ENCODE measurements at places on chromosomes 2 and 18.
A peak's percentile ranks its signal among the peaks of the same experiment; 100 is the strongest.

GRCh38 chr2:152525277-152525838 lies 190.4 kb downstream of the FMNL2 start:
- H3K36me3 ChIP-seq, result peaks cover 3% of the 10 kb centered on the region
- peaks cover 26% of the 10 kb centered on the region for H3K4me1 ChIP-seq
- peak; percentile 26 for DNase-seq
- no peaks in the 10 kb centered on the region for H3K27me3 ChIP-seq
- no peak overlapping the region for H3K4me3 ChIP-seq

GRCh38 chr2:68423966-68424650 lies 43.0 kb downstream of the FBXO48 start:
- no peaks in the 10 kb centered on the region for H3K36me3 ChIP-seq
- H3K4me1 ChIP-seq, result no peaks in the 10 kb centered on the region
- no peak for DNase-seq
- H3K27ac ChIP-seq, result no peak overlapping the region
- no peak overlapping the region for H3K4me3 ChIP-seq

DNA sequence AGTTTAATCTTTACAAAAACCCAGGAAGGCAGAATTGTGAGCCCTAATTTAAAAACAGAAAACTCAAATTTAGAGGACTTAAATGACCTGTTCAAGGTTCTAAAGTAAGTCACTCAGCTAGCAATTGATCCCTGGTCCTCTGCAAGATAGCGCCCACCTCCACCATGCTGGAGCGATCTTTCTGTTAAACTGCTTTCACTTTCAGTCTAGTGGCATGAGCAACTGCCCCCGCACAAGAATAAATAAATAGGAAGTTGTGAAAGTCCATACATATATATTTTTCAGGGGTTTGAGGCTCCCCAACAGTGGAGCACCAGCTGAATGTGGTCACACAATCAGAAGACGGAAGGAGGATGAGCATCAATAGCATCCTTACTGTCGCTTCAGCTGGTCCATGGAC lies 217.9 kb downstream of the NAPG start:
- H3K4me3 ChIP-seq, result no peak overlapping the region
- H3K27me3 ChIP-seq, result no peaks in the 10 kb centered on the region
- H3K27ac ChIP-seq, result no peak overlapping the region

DNA sequence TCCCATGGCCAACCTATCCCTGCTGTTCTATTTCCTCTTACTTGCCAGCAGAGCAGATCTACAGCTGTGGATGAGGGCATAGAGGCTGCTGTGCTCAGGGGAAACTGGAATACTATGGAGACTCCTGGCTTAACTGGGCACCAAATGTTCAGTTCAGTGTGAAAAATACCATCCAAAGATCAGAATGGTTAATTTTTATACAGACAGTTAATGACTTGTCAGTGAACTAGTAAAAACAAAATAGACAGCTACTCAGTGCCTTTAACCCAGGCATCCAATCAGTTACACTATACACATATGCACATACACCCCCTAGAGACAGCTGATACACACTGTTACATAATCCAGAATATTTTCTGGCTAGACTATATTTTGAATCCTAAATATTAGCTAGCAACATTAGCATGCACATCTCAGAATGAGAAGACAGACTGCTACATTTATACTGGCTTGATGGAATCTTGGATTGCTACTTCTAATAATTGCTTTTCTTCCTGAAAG lies 59.1 kb upstream of the WIPF1 start:
- no peaks in the 10 kb centered on the region for H3K4me1 ChIP-seq
- H3K27ac ChIP-seq, result no peak overlapping the region
- H3K4me3 ChIP-seq, result no peak overlapping the region
- H3K36me3 ChIP-seq, result no peaks in the 10 kb centered on the region

GRCh38 chr2:137693534-137693933 lies 270.7 kb upstream of the HNMT start:
- no peaks in the 10 kb centered on the region for H3K36me3 ChIP-seq
- H3K4me1 ChIP-seq, result no peaks in the 10 kb centered on the region
- DNase-seq, result no peak
- H3K27ac ChIP-seq, result no peak overlapping the region
- H3K27me3 ChIP-seq, result no peaks in the 10 kb centered on the region
- no peak overlapping the region for H3K4me3 ChIP-seq

DNA sequence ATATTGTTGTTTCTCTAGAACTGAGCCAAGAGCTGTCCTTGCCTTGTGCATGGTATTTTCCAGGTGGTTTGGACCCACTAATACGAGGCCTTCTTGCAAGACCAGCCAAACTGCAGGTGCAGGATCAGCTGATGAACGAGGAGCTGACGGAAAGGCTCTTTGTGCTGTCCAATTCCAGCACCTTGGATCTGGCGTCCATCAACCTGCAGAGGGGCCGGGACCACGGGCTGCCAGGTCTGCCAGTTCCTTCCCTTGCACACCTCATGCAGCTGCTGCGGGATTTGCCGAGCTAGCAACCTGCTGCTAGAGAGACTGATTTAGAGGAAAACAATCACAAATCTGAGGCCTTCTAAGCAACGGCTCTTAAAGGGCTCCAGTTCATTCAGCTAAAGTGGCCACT lies 74.5 kb downstream of the TPO start:
- no peak for DNase-seq
- no peaks in the 10 kb centered on the region for H3K36me3 ChIP-seq
- no peak overlapping the region for H3K4me3 ChIP-seq
- no peaks in the 10 kb centered on the region for H3K4me1 ChIP-seq
- H3K27me3 ChIP-seq, result no peaks in the 10 kb centered on the region

DNA sequence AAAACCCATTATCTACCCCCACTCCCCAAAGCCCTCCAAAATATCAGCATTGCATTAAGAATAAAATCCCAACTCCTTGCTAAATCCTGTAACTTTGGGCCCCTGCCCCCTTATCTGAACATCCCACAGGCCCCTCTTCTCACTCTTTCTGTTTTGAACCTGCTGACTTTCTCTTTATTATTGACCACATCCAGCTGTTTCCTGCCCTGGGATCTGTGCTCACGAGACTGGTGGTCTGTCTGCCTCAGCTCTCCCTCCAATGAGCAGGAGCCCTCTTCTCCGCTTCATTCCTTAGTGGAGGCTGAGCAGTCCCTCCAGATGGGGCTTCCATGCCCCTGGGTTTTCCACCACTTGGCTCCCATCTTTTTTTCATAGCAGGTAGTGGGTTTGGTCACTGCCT lies 116.9 kb downstream of the ACKR3 start:
- H3K27me3 ChIP-seq, result no peaks in the 10 kb centered on the region
- no peaks in the 10 kb centered on the region for H3K36me3 ChIP-seq
- H3K4me3 ChIP-seq, result no peak overlapping the region

DNA sequence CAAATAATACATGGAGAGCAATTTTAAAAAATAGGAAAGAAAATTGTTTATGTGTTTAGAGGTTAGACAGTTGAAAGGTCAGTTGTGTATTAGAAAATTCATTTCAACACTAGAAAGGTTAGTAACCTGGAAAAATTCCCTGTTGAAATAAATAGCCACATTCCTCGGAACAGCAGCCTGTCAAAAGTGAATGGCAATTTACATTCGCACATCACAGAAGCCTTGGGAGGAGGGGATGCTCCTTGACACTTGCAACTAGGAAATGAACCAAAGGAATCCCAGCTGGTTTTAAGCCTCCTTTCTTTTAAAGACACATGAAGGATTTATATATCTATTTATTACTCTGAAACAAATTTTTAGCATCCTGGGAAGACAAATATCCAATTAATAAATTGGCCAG lies 653.5 kb upstream of the LRRTM4 start:
- no peak overlapping the region for H3K27ac ChIP-seq
- H3K27me3 ChIP-seq, result no peaks in the 10 kb centered on the region
- DNase-seq, result no peak
- no peaks in the 10 kb centered on the region for H3K36me3 ChIP-seq

GRCh38 chr2:114175507-114175906 lies 266.9 kb upstream of the DPP10 start:
- no peaks in the 10 kb centered on the region for H3K4me1 ChIP-seq
- no peak overlapping the region for H3K27ac ChIP-seq
- H3K4me3 ChIP-seq, result no peak overlapping the region
- no peaks in the 10 kb centered on the region for H3K27me3 ChIP-seq

GRCh38 chr18:8045884-8046281 lies 478.8 kb downstream of the PTPRM start:
- H3K27ac ChIP-seq, result no peak overlapping the region
- no peaks in the 10 kb centered on the region for H3K36me3 ChIP-seq
- no peak for DNase-seq
- H3K27me3 ChIP-seq, result no peaks in the 10 kb centered on the region
- H3K4me3 ChIP-seq, result no peak overlapping the region

GRCh38 chr2:214201892-214202291 lies 209.0 kb upstream of the VWC2L start:
- no peaks in the 10 kb centered on the region for H3K4me1 ChIP-seq
- H3K36me3 ChIP-seq, result no peaks in the 10 kb centered on the region
- no peak overlapping the region for H3K27ac ChIP-seq
- H3K4me3 ChIP-seq, result no peak overlapping the region
- no peak for DNase-seq
- H3K27me3 ChIP-seq, result no peaks in the 10 kb centered on the region

DNA sequence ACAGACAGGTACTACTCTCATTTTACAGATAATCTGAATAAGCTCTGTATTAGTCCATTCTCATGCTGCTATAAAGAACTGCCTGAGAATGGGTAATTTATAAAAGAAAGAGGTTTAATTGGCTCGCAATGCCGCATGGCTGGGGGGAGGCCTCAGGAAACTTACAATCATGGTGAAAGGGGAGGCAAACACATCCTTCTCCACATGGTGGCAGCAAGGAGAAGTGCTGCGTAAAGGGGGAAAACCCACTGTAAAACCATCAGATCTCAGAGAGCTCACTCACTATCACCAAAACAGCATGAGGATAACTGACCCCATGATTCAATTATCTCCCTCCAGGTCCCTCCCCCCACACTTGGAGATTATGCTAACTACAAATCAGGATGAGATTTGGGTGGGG lies 254.4 kb downstream of the KCNE4 start:
- no peak overlapping the region for H3K27ac ChIP-seq
- no peak overlapping the region for H3K4me3 ChIP-seq
- no peak for DNase-seq
- no peaks in the 10 kb centered on the region for H3K36me3 ChIP-seq

DNA sequence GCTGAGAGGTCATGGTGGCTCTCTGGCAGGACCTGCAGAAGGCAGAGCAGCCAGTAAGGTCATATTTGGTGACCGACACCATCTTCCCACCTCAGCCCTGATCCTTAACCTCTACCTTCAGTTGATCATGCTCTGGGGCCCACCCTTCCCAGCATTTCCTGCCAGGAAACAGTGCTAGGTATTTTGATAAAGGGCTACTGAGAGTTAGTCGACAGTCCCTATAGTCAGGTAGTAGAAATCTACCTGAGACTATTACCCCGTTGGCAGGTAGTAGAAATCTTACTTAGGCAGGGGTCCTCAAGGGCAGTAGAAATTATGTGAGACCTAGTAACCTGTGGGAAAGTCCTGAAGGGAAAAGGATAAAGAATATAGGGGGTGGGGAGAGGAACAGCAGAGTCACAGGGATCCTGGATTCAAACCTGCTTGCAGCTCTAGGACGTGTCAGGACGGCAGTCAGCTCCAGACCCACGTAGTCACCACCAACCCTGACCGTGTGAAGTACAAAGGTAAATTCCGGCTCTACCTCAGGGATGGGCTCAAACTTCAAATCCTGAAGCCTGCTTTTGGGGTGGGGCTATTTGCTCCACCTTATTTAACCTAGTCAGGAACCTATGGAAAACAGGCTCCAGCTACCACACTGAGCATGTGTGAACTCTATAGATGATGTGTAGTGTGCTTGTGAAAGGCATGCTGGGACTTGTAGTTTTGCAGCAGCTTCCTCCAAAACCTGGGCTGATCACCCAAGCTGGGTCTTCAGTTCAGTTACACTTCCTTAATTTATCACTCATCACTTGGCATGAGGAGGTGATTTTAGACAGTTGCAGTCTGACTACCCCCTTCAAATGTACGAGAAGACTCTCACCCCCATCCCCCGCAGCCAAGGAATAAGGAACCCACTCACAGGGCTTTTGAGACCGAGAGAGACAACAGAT lies at the start of gene DQX1:
DQX1 (minus strand) TSS at position 515 of the 932 bp plus-strand sequence; CDS start at position 13, 502 bp downstream.
- H3K27me3 ChIP-seq, result no peaks in the 10 kb centered on the region
- DNase-seq, result no peak
- no peak within 1 kb of the TSS for H3K4me3 ChIP-seq

DNA sequence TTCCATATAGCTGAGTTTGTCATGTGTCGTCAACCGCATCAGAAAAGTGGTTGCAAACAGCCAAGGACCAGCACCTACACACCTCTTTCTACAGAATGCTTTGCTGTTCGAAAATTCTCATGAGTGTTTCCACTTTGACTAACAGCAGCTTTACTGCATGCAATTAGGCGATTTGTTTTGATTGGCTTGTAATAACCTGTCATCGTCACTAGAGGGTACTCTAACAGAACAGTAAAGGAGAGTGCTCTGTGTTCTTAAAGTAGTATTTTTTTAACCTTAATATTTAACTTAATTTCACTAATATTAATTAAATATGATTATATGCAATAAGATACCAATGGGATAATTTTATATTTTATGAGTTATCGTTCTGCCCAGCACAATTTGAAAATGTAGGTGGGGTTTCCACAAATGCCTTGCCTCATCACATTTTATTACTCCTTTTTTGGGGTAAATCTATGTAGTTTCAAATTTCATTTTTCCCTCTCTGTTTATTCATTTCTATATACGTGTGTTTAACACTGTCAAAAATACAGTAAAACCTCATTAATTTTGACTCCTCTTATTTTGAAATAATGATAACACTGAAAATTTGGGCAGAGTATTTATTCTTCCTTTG lies 502.2 kb downstream of the NRXN1 start:
- H3K27me3 ChIP-seq, result no peaks in the 10 kb centered on the region
- no peaks in the 10 kb centered on the region for H3K36me3 ChIP-seq
- H3K4me3 ChIP-seq, result no peak overlapping the region
- no peak for DNase-seq
